ENCODE measurements at places on chromosomes 7 and 10.

GRCh38 chr10:17647326-17647725 is 3.4 kb downstream of the STAM start:
- no peak for DNase-seq

DNA sequence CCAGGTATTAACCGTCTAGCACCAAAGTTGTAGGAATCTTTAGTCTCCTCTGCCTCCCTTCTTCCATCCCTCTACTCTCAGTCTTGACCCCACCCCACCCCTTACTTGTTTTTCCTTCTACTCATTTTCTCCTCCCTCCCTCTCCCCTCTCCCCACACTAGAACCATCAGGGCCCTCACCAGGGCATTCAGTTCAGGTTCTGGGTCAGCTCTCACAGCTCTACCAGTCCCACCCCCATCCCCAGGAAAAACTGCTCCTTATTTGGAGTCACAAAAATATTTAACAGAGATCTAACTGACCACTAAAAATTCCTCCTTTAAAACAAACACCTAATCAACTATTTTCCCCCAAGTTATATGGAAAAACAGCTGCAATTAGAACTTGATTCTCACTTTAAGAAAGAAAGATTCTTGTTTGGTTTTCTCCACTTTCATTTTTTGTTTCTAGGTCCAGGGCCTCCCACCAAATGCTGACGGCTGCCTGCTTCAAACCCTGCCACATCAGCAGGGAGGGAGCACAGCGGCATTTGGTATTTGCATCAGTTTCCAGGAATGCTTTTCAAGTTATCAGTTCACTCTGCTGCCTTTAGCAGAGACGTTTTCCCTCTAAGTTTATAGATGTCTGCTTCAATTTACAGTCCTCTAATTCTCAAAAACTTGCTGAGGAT is 2.8 kb upstream of the COL1A2 start:
- DNase-seq: no peak

DNA sequence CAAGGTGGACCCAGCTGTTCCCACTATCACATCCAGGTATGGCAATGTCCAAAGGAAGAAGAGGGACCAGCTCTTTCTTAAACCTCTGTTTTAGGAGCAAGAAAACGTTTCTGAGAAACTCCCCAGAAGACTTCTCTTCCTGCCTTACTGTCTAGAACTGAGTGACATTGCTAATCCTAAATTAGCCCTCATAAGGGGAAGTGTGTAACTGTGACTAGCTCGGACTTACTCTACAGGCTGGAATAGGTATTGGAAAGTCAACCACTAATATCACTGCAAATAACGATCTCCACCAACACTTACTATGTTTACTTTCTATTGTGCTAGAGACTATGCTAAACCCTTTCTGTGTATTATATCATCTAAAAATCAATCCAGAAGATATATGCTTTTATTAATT is 49.9 kb upstream of the RELN start:
- DNase-seq: no peak

GRCh38 chr7:2713370-2713769 is 25.4 kb downstream of the AMZ1 start:
- DNase-seq: no peak

DNA sequence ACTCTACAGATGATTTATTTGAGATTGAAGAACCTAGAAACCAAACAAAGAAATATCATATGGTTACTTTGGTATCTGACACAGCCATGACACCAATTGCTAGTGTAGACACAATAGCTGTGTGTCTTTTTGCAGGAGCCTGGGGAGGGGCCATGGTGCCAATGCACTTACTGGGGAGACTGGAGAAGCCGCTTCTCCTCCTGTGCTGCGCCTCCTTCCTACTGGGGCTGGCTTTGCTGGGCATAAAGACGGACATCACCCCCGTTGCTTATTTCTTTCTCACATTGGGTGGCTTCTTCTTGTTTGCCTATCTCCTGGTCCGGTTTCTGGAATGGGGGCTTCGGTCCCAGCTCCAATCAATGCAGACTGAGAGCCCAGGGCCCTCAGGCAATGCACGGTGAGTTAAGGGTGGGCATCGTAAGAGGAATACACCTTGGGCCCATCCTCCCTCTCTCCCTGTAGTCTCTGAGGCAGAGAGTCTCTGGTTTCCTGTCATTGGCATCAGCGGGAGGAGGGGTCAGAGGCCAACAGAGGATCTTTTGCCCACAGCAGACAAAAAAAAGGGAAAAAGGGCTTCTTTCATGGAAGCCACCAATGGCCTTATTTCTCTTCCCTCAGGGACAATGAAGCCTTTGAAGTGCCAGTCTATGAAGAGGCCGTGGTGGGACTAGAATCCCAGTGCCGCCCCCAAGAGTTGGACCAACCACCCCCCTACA is 1.2 kb downstream of the TMEM139 start:
- no peak for DNase-seq
